ENCODE measurements at places on chromosomes 16 and 17. TPM values are rescaled to one million over a fixed set of nuclear protein-coding genes. Genes with fewer than 3 reads are reported as not detected.

GRCh38 chr17:80603396-80603795 lies 58.8 kb downstream of the RPTOR start:
- DNase-seq = no peak

The DLG4 gene
- 14.0 TPM for total RNA-seq

DNA sequence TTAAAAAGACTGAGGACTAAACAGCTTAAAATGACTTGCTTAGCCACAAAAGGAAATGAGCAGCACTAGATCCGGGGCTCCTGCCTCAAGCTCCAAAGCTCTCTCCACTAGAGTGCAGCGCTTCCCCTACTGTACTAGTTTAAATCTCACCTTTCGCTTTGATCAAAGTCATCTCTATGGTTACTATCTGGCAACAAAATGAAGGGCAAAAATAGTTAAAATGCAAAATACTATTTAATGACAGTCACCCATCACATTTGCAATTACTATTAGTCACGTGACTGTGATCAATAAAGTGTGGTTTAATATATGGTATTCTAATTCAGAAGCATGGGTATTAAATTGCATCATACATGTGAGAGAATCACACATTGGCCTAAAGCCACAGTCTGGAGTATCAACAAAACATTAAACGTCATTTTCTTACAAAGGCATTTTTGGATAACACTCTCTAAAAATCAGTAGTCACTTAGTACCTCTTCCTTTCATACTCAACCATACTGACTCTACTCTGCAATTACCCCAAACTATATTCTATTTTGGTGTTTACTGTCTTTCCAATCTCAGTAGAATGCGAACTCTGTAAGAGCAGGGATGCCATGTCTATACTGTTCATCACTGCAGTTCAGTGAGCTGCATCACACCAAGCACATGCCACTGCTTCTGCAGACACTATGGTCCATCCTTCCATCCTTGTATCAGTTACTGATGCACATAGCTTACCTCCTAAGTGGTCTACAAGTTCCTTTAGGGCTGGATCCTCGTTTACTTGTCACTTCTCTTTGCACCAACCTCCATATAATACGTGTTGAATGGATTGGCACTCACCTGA lies 6.2 kb downstream of the PSMD12 start:
- DNase-seq = no peak

DNA sequence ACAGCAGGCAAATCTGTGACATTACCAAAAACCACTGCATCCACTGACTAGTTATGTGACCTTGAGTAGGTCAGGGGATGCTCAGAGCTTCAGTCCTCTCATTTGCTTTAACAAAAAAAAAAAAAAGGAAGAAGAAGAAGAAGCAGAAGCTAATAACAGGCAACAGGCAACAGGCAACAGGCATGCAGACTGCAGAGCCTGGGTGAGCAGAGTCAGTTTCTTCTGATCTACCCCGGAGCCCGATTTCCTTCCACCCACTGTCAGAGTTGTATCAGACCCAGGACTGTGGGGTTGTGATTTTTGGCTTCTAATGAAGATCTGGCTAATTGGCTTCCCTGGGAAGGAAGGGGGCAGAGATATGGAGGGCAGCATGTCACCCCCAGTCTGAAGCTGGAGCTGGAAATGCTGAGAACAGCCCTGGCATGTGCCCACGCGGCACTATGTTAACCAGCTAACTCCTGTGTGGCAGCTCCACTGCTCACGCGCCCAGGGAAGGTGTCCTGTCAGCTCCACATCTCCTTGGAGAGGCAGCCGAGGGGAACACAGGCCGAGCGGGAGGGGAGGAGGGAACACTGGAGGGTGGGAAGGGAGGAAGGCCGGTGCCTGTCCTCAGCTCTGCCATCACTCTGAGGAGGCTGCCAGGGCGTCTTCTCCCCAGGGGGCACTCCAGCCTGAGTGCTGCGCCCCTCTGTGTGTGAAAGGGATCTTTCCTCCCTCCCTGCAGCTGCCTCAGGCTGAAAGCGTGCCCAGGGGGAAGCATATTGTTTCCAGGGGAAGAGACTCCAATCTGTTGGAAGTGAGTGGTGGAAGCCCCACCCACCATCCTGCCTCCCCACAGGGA lies 17.6 kb downstream of the SRCIN1 start:
- no peak for DNase-seq

GRCh38 chr17:78122931-78123249 lies 5.7 kb downstream of the TMC6 start:
- DNase-seq = no peak

- no peak for DNase-seq
Measured at GRCh38 chr17:45965812-45966211, 33.2 kb upstream of the STH start.

DNA sequence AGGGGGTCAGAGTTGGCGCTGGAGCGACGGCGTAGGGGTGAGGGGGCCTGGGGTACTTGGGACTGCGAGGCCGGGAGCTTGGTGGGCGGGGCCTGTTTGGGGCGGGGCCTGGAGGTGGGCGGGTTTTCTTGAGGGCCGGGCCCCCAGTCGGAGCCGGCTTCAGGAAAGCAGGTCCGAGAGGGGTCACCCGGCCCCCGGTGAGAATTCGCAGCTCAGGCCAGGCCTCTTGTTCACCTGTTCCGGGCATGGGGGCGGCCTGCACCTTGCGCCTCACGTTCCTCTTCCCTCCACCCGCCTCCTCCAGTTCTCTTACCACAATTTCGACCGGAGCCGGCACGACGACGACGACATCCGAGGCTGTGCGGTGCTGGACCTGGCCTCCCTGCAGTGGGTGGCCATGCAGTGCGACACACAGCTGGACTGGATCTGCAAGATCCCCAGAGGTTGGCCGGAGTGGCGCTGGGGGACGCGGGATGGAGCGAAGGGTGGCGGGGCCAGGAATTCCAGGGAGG lies 52.5 kb downstream of the MRC2 start:
- DNase-seq = no peak

- no peak for DNase-seq
Measured at GRCh38 chr16:23148513-23149266, 562 bp downstream of the USP31 start.

The VTN gene
- total RNA-seq = 3.1 TPM

DNA sequence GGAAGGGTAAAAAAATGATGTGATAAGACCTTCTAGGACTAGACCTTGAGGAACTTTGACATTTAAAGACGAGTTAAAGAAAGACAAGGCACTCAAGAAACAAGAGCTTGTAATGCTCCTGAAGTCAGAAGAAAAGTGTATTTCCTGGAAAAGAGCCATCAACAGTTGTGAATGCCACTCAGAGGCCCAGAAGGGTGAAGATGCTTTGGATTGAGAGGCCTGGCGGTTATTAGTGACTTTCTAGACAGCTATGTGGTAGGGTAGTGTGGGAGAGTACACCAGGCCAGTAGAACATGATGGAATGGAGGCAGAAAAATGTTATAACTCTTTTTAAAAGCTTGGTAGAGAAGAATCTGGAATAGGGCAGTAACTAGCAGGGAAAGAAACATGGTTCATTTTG lies 34.1 kb upstream of the ANKFN1 start:
- DNase-seq = no peak

- no peak for DNase-seq
Measured at GRCh38 chr16:85564277-85565051, 48.7 kb upstream of the GSE1 start.

DNA sequence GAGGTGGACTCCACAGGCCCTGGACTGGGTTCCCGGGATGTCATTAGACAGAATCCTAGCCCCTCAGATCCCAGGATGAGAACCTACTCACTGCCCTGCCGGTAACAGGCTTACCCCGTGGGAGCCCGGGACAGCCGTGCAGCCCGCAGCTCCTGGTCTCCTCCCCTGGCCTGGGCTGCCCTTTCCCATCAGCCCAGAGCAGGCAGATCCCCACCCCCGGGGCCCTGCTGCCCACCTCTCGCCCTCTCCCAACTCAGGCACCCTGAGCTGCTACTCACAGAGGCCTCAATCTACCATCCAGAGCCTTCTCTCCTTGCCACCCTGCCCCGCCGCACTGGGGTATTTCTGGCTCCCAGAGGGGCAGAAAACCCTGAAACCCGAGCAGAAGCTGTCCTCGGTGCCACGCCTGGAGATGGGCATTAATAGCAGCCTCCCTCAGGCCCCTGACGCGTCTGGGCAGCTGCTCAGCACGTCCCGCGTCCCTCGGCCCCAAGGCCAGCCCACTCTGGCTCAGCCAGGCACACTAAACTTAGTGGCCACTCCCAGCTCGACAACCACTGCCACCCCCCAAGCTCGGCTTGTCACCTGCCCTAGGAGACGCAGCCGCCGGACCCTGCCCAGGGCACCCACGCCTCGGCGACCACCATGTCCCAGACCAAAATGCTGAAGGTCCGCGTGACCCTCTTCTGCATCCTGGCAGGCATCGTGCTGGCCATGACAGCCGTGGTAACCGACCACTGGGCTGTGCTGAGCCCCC lies at the start of gene CACNG1:
TSS of gene CACNG1 (plus strand) at position 539 of the 757 bp plus-strand sequence. CDS start at position 646, 107 bp downstream.
- DNase-seq = no peak

The PTX4 gene
- total RNA-seq = not detected
